NCI-H2081 (cell line): ENCODE measurements at places on chromosomes 1 and 21.
A peak's percentile ranks its signal among the peaks of the same experiment; 100 is the strongest.

- DNase-seq, result no peak
These were observed 65.7 kb downstream of the MAP3K21 start for GRCh38 chr1:233393084-233393840.

- DNase-seq, result no peak
These were observed 150.9 kb downstream of the PTPRU start for GRCh38 chr1:29387210-29387609.

DNA sequence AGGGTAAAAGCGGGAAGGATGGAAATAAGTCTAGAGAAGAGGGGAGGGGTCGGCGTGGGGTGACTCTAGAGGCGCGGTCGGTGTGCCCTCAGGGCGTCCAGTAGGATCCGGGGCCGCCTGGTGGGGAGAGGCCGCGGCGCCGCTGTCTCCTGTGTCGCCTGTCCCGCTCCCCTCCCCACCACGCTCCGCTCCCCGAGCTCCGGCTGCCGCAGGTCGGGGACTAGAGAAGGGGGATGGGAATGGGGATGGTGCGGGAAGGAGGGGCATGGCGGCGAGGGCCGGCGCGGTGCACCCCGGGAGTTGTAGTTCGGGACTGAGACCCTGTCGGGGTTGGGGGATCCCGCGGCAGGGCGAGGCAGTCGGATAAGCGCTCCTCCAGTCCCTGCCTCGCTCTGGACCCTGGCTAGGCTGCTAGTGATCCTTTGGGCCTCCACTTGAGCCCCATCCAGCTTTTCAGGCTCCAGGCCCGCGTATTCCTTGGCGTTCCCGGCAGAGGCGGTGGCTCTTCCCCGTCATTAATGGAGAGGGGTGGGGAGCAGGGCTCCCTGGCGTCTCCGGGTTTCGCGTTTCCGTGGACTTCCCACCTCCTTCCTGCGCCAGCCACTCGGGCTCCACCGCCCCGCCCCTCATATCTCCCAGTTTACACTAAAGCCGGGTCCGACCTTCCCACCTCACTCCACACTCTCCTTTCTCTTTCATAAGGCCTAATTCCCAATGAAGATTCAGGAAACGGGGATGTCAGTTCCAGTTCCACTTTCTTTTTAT lies at the start of gene ENTREP3:
TSS of gene ENTREP3 (minus strand) at position 241 of the 765 bp plus-strand sequence. CDS start 606 bp downstream, outside the sequence.
- peak; percentile 90 for DNase-seq

DNA sequence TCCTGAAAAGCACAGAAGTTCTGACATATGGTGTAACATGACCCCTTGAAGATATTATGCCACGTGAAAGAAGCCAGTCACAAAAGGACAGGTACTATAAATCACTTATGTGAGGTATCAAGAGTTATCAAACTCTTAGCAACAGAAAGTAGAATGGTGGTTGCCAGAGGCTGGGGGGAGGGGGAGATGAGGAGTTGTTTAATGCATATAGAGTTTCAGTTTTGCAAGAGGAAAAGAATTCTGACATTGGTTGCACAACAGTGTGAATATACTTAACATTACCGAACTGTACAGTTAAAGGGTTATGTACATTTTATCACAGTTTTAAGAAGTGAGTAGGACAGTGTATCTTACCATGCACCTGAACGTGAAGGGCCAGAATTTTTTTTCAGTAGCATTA lies 80.0 kb downstream of the USP25 start:
- no peak for DNase-seq

- DNase-seq, result no peak
These were observed 37.8 kb downstream of the FRRS1 start for GRCh38 chr1:99728494-99729235.

- no peak for DNase-seq
These were observed 250.4 kb downstream of the PTBP2 start for GRCh38 chr1:96971849-96972602.

- DNase-seq, result no peak
These were observed 65.4 kb upstream of the IPO9 start for GRCh38 chr1:201763455-201764140.

GRCh38 chr1:186658999-186659398 lies 21.2 kb downstream of the PTGS2 start:
- DNase-seq, result no peak

DNA sequence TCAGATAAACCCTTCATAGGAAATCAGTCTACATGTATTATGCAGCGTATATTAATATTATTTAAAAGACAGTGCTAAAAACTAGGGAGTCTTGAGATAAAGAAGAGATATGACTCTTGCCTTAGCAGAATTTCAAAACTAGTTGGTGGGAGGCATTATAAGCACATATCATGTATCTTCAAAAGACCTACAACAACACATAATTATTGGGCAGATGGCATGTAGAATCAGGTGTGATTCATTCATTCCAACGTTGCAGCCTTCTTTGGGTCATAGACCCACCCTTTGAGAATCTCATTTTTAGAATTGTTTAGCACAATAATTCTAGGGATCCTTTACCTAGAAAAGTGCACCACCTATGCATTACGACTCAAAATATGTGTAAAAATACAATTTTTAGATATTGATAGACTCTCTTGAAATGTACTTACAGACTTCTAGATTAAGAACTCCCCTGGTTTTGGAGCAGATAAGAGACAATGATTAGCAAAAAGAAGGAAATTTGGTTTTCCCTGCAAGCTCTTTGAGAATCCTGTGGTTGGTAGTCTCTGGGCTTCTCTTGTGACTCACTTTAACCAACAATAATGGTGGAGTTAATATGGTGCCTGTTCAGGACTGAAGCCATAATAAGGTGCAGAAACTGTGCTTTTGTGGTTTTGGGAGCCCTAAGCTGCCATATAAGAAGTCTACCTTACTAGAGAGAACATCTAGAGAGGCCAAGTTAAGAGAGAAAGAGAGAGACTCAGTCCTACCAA lies 85.3 kb upstream of the RGS4 start:
- DNase-seq, result no peak

- DNase-seq, result no peak
These were observed 58.7 kb upstream of the RC3H1 start for GRCh38 chr1:174080819-174081218.
